ENCODE measurements at places on chromosomes 5 and 9.

- H3K4me3 ChIP-seq = no peak overlapping the region
- H3K27me3 ChIP-seq = peaks cover 7% of the 10 kb centered on the region
- no peaks in the 10 kb centered on the region for H3K4me1 ChIP-seq
- no peaks in the 10 kb centered on the region for H3K36me3 ChIP-seq
- DNase-seq = no peak
Observed at GRCh38 chr5:160260881-160261815, 31.8 kb downstream of the FABP6 start.

DNA sequence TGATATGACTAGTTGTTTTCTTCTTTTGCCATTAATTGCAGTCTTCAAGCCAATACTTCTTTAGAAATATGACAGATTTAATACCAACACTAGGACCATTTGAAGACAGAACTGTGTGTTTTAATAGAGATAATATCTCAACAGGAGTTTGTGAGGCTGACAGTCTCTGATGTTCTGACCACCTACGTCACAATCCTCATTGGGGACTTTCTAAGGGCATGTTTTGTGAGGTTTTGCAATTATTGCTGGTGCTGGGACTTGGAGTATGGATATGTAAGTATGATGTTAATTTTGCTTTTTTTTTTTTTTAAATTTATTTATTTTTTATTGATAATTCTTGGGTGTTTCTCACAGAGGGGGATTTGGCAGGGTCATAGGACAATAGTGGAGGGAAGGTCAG, 147.6 kb downstream of the ALDH1A1 start:
- no peaks in the 10 kb centered on the region for H3K4me1 ChIP-seq
- H3K36me3 ChIP-seq = no peaks in the 10 kb centered on the region
- H3K27ac ChIP-seq = no peak overlapping the region
- DNase-seq = no peak

DNA sequence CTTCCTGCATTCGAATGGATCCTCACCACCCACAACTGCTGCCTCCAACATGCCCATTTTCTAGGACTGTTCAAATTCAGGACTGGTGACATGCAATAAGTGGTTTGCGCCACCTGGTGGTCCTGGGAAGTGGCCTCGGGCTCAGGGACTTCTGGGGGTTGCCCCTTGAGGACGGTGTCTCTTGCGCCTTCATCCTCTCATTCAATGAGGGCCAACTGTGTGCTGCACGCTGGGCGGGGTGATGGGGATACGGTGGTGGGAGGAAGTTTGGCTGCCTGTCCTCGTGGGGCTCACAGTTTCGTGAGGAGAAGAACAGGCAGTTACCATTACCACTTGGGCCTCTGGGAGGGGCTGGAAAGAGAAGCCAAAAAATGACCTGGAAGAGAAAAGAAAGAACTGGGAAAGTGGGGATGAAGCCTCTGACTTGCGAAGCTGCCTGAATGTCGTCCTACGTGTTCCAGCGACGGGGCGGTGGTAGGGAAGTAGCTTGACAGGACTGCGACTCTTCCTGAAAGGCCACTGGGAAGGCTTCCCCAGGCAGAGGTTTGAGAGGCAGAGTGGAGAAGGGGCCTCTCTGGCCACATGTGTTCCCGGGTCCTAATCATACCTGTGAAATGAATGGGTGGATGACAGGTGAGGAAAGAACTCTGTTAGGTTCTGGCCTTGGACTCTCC, 49.0 kb downstream of the PSD2 start:
- no peaks in the 10 kb centered on the region for H3K36me3 ChIP-seq
- H3K27me3 ChIP-seq = peaks cover 22% of the 10 kb centered on the region
- peaks cover 8% of the 10 kb centered on the region for H3K4me1 ChIP-seq
- peak; percentile 82 for DNase-seq

- H3K36me3 ChIP-seq = no peaks in the 10 kb centered on the region
- no peaks in the 10 kb centered on the region for H3K4me1 ChIP-seq
- H3K27me3 ChIP-seq = no peaks in the 10 kb centered on the region
- DNase-seq = no peak
- H3K4me3 ChIP-seq = no peak overlapping the region
Observed at GRCh38 chr5:154112255-154112654, 73.5 kb downstream of the MFAP3 start.

GRCh38 chr5:55713871-55714270, 1.7 kb upstream of the SLC38A9 start:
- no peak overlapping the region for H3K27ac ChIP-seq
- no peak overlapping the region for H3K4me3 ChIP-seq
- peaks cover 7% of the 10 kb centered on the region for H3K36me3 ChIP-seq

GRCh38 chr9:74855072-74855471, 32.6 kb downstream of the TRPM6 start:
- no peak for DNase-seq
- H3K4me1 ChIP-seq = no peaks in the 10 kb centered on the region
- no peak overlapping the region for H3K27ac ChIP-seq
- no peaks in the 10 kb centered on the region for H3K27me3 ChIP-seq
- H3K36me3 ChIP-seq = no peaks in the 10 kb centered on the region

GRCh38 chr5:56941981-56942380, 9.9 kb downstream of the MIER3 start:
- H3K4me1 ChIP-seq = no peaks in the 10 kb centered on the region
- DNase-seq = no peak
- peaks cover 40% of the 10 kb centered on the region for H3K36me3 ChIP-seq
- H3K27me3 ChIP-seq = no peaks in the 10 kb centered on the region
- no peak overlapping the region for H3K4me3 ChIP-seq
- no peak overlapping the region for H3K27ac ChIP-seq

DNA sequence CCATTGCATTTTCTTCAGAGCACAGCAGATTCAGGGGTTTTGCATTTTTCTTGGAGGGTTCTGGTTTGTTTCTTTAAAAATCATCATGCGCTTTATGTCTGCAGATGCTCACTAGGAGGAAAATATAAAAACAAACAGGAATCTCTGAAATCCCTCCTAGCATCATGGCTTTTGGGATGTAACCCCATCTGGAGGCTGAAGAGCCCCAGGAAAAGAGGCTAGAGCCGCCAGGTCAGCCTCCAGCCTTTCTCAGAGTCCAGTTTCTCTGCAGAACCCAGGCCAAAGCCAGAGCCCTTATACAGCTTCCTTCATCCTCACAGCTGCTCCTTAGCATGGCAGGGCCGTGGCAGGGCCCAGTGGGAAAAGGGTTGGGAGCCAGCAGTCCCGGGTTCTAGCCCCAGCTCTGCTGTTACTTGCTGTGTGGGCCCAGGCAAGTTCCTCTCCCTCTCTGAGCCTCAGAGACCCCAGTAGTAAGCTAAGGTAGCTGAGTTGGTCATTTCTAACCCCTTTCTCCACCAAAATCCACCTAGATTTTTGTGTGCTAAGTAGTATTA, 62.1 kb downstream of the PAX5 start:
- H3K27ac ChIP-seq = no peak overlapping the region
- H3K36me3 ChIP-seq = no peaks in the 10 kb centered on the region
- H3K4me1 ChIP-seq = no peaks in the 10 kb centered on the region
- no peak overlapping the region for H3K4me3 ChIP-seq

GRCh38 chr5:131538177-131538593, 96.8 kb downstream of the RAPGEF6 start:
- no peaks in the 10 kb centered on the region for H3K27me3 ChIP-seq
- peaks cover 89% of the 10 kb centered on the region for H3K4me1 ChIP-seq
- no peak overlapping the region for H3K27ac ChIP-seq

DNA sequence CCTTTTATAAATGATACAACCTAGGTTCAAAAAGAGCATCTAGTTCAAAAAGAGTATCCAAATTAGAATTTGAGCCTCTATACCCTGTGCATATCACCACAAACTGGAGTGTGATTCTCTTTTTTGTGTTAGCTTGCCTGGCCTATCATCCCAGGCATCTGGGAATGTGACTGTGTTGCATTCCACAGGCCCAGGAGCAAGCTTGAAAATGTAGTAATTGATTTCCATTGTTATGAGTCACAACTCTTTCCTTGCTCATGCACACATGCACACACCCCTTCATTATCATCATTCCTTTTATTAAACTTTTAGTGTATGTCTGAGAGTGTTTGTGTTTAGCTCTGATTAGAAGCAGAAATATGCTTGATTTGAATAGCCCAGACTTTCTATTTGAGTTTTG, 75.2 kb downstream of the FCHO2 start:
- no peak for DNase-seq
- no peak overlapping the region for H3K4me3 ChIP-seq
- H3K27ac ChIP-seq = no peak overlapping the region
- H3K36me3 ChIP-seq = no peaks in the 10 kb centered on the region
- H3K27me3 ChIP-seq = no peaks in the 10 kb centered on the region

- H3K4me1 ChIP-seq = no peaks in the 10 kb centered on the region
- H3K4me3 ChIP-seq = no peak overlapping the region
- peaks cover 25% of the 10 kb centered on the region for H3K27me3 ChIP-seq
- no peaks in the 10 kb centered on the region for H3K36me3 ChIP-seq
- no peak overlapping the region for H3K27ac ChIP-seq
- no peak for DNase-seq
Observed at GRCh38 chr5:159833846-159834245, 82.4 kb upstream of the ADRA1B start.

DNA sequence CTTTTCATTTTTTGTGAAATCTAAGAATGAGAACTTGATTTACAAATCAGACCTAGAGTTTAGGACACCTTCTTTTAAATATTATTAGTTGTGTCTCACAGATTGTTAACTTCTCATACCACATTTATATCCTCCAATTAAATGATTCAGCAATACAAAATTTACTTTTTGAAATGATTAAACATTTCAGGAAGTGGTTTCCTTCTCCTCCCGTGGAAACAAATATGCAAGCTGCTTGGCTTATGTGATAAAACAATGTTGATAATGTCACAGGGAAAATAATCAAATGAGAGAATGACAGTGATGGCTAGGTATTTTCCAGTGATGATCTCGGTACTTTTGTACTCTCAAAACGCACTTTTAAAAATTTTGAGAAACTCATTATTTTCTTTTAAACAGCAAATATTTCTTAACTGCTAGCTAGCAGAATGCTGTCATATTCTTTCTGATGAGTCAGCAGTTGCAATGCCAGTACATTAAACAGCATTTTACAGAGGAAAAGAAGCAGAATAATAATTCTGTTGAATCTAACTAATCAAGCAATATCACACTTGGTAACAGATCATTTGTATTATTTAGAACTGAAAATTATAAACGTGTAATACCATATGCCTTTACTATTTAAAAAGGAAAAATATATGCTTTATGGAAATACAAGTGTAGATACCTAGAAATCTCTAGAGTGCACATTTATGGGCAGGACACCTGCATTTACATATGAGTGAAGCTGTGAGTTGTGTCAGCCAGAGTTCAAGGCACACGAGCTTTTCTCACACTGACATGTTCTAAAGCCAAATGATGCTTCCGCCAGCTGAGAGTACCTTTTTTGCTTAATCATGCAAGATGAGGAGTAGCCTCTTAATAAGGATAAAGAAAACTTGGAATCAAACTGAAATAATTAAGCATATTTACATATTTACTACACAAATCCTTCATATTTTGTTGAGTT, 53.6 kb upstream of the CDH18 start:
- H3K4me1 ChIP-seq = no peaks in the 10 kb centered on the region
- DNase-seq = no peak
- no peaks in the 10 kb centered on the region for H3K36me3 ChIP-seq
- no peak overlapping the region for H3K4me3 ChIP-seq
- no peaks in the 10 kb centered on the region for H3K27me3 ChIP-seq

DNA sequence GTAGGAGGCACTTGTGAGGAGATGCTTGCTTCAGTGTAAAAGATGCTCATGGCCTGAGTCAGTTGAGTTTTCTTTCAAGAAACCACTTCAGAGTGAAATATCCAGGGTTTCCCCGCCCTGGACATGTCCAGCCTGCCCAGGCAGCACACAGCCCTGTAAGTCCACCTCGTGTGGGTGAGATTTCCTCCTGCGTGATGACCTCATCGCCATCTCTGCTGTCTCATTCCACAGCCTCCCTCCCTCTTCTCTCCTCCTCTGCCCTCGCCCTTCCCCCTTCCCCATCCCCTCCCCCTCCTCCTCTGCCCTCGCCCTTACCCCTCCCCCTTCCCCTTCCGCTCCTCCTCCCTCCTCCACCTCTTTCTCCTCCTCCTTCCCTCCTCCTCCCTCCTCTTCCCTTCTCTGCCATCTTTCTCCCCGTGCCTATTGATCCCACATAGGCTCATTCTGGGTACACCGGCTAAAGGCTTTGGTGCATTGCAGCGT, 34.0 kb upstream of the NCS1 start:
- peak overlapping the region; percentile 66 for H3K27ac ChIP-seq
- H3K4me3 ChIP-seq = no peak overlapping the region
- H3K27me3 ChIP-seq = no peaks in the 10 kb centered on the region
- DNase-seq = peak; percentile 46
